Lower leg skin (tissue), 4 donors: ENCODE measurements at places on chromosomes 2 and 18.
A peak's percentile ranks its signal among the peaks of the same experiment; 100 is the strongest.

DNA sequence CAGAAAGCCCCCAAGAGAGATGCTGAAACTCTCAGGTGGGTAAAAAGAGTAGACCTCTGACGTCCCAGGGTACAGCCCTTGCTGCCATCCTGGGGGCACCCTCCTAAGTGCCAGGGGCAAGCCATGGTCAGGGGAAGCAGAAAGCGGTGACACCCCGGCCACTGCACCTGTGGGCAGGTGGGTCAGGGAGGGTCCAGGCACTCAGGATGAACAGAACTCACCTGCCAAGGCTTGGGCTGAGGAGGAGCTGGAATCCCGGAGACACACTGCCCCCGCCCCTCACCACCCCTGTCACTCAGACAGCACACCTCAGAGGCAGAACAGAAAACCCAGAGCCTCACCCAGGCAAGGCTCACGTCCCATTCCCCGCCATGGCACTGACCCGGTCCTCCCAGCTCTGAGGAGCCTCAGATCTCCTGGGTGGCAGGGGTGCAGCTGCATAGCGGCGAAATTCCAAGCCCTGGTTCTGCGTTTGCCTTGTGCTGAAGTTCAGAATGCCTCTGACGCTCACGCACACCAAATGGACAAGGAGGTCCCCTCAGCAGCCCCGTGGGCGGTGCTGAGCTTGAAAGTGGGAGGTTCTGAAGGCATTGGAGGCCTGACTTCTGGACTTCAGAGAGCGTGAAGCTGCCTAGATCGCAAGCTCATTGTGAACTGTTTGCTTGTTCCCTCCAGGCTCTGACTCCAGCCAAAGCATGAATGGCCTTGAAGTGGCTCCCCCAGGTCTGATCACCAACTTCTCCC lies 4.3 kb downstream of the GPR17 start:
- no peak for DNase-seq

DNA sequence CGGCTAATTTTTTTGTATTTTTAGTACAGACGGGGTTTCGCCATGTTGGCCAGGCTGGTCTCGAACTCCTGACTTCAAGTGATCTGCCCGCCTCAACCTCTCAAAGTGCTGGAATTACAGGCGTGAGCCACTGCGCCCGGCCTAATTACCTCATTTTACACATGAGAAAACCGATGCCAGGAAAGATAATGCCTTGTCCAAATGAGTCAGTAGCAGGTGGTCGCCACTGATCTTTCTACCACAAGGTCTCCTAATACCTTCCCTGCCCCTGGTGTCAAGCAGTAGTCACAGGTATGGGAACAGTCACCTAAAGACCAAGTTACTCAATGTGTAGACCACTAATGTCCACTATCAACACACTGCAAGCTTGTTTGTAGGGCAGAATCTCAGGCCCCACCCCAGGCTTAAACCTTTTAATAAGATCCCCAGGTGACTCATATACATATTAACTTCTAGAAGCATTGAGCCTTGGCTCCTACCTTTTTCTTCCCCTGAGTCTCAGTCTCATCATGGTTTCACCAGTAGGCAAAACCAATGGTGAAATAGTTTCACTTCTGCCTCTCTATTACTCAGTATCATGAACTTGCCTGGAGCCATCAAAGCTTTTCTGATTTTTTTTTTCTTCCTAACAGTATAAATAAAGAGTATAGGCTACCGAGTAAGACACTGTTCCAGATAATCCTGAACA lies 6.9 kb upstream of the EPB41L5 start:
- no peak for DNase-seq

DNA sequence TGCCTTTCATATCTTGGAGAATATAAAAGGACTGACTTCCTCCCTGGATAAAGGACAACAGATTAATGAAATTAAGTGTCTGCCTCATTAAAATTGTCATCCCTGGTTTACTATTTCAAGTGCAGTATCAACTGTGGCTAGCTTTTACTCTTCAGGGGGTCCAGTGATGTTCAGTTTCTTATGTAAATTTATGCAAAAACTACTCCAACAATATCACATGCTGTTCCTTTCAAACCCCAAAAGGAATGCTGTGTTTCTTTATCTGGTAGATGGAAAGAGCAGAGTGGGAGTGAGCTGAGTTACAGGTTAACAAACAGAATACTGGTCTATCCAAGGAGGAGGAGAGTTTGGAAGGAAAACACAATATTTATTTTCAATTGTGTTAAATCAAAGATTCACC lies 283.7 kb upstream of the VWC2L start:
- DNase-seq: no peak

- no peak for DNase-seq
Measured at GRCh38 chr2:65370387-65371073, 61.9 kb downstream of the SPRED2 start.

GRCh38 chr2:240624950-240625621 lies at the start of gene GPR35:
TSS of gene GPR35 (plus strand) at chr2:240625480. CDS start at chr2:240629953, 4,473 bp downstream.
- DNase-seq: peak; percentile 85

DNA sequence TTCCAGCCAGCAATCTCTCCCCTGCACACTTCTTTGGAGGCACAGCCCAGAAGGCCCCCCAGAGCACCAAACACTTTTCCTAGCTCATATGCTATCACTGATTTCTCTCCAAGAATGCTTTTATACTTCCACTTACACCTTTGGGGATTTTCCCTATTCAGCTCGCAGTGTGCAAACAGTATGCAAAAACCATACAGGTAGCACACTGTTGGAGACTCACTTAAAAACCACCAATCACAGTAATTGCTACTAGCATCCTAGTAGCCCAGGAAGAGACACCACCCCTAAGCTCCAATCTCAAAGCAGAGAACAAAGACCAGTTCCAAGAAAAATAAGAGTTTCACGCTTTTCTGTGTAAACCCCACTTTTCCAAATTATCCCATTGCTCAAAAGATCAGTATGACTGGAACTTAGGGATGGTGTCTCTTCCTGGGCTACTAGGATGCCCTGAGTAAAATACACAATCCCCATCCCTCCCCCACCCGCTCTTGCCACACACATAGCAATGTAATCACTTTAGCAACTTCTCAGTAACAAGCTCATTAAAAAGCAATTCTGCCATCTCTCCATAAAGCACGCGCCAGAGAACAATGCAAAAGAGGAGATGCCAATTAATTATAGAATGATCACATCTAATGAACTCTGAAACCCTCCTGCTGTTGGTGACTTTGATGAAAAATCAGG lies 43.0 kb downstream of the KLF7 start:
- no peak for DNase-seq

- no peak for DNase-seq
Measured at GRCh38 chr2:126891681-126892500, 6.8 kb upstream of the TEX51 start.

DNA sequence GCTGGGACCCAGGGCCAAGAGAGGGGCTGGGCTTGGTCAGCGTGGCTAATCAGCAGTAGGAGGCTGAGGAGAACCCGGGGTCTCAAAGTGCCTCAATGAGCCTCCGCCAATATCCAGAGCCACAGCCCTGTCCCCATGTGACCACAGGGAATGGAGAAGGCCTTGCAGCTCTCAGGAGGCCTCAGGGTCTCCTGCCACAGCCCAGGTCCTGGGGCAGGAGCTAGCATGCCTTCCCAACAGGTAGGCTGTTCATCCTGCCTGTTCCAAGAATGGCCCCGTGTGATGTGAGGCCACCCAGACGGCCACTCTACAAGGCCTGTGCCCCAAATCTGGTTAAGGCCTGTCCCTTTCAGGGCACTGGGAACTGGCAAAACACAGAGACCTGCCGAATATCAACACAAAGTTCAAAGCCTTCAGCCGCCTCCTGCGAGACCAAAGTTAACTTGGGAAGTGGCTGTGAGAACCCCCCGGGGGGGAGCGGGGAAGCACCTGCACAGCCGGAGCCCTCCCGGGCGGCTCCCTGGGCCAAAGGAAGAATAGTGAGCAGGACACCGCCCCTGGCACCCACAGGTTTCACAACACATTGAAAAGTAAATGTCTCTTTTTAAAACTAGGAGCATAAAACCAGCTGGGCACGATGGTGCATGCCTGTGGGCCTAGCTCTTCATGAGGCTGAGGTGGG lies 4.5 kb upstream of the LIMS2 start:
- no peak for DNase-seq

DNA sequence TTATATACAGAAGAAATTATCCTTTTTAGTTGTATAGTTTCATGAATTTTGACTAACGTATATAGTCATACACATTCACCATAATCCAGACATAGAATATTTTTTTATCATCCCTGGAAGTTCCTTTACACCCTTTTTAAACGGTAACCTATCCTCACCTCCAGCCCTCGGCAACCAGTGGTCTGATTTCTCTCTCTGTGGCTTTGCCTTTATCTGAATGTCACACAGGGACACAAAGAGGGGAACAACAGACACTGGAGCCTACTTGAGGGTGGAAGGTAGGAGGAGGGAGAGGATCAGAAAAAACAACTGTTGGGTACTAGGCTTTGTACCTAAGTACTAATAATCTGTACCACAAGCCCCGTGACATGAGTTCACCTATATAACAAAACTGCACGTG lies 191.9 kb downstream of the MC4R start:
- DNase-seq: no peak

DNA sequence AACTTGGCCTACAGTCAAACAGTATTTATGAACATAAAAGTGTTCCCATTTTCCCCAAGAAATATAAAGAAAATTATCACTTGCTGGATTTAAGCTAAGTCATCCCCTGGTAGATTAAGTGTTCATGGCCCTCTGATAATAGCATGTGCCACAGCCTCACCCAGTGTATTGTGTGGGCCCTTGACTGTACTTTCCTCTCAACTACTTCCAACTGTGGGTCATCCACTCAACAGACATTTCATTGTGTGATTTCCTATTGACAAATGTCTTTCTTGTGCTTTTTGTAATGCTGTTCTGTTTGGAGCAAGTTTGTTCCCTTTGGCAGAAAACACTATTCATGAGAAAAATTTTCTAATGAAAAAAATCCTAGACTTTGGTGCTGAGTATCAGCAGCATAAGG lies 48.4 kb upstream of the TMEM17 start:
- DNase-seq: no peak

- no peak for DNase-seq
Measured at GRCh38 chr2:151241224-151241623, 20.4 kb downstream of the RBM43 start.

- no peak for DNase-seq
Measured at GRCh38 chr18:34611904-34612303, 98.2 kb upstream of the DTNA start.

GRCh38 chr2:231519975-231520555 lies 10.2 kb downstream of the NMUR1 start:
- DNase-seq: no peak

DNA sequence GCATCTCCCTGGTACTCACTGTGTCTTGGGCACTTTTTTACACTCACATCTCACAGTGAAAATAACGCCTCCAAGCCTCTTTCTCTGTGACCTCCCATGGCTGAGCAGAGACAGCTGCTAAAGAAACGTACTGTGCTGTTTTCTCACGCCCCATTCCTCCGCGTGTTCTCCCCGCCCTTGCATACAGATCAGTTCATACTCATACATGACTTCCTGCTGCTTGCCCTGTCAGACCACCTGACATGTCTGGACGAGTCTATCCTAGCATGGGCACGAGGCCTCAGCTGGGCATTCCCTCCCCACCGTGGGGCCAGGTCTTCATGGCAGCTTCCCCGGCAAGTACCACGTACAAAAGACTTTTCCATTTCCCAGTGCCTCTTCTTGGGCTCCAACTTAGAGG lies 21.2 kb upstream of the IL1A start:
- no peak for DNase-seq

GRCh38 chr2:46462936-46463335 lies 16.4 kb upstream of the TMEM247 start:
- DNase-seq: no peak
